ENCODE measurements at places on chromosomes 5 and 9. TPM values are rescaled to one million over a fixed set of nuclear protein-coding genes. Genes with fewer than 3 reads are reported as not detected.
A peak's percentile ranks its signal among the peaks of the same experiment; 100 is the strongest.

The SHC3 gene
- total RNA-seq: 0.63 TPM

GRCh38 chr5:136840601-136841000, 475.3 kb upstream of the TRPC7 start:
- no peak for DNase-seq

DNA sequence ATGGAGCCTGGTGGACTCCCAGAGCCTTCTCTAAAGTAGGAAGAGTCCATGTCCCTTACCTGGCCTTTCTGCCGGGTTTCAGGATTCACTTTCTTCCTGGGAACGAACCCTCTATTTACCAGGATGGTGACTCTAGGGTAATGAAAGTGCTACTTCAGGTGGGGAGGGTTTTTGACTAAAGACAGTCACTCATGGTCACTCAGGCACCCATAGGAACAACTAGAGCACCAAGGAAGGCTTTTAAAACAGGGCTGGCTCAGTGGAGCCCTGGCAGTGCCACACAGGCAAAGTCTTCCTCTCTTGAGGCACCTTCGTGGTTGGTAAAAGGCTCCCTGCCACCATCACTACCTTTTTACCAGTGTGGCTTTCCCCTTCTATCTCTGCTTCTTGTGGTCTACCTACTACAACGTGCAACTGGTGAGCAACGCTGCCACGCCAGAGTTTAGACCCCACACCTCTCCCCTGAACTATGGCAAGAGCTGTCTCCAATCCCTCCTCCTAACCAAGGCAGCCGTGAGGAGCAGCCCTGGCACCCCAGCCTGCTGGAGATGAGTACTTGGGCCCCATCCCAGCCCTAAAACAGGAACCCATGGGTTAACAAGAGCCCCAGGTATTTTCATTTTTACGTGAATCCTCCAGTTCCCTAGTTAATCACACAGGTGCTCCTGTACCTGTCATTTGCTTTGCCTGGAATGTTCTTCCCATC, 3.5 kb downstream of the SURF1 start:
- no peak for DNase-seq

DNA sequence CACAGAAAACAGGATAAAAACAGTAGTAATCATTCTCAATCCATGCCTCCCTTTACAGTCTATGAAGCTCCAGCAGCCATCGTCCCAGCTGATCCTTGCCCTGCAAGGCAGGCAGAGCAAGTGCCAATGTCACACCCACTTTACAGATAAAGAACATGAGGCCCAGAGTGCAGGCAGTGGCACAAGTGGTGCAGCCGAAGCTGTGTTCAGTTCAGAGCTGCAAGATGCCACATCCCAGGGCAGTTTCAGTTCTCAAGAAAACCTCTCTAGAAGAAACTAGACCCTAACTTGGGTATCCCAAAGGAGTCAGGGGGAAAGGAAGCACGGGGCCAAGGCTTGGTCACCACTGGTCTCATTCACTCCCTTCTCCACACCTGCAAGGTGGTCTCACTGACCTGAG, 34.6 kb upstream of the CPLX2 start:
- no peak for DNase-seq

DNA sequence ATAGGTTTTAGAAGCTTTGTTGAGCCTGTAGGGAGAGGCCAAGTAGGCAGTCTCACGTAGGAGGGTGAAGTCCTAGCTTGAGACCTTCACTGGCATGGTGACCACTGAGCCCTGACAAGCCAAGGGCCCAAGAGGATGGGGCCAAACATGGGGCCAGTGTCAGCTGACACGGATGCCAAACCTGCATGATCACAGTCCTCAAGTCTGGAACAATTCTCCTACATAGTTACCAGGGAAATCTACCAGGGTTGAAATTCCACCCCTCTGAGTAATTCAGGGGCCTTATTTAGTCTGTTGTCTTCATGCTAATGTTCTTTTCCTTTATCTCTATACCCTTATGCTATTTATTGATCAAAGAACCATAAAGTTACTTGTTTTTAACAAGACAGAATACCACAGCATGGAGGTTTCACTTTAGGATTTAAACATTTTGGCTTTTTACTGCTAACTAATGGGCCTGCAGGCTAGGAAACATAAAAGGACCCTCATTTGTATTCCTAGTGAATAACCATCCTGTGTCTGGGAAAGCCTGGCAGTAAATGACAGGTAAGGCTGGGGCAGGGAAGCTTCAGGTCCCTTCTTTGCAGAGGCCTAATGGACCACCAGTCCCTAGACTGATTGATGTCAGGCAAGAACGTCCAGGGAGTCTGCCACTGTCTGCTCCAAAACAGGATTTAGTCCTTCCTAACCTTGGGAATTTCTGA, 140.8 kb downstream of the FGF1 start:
- peak; percentile 42 for DNase-seq

DNA sequence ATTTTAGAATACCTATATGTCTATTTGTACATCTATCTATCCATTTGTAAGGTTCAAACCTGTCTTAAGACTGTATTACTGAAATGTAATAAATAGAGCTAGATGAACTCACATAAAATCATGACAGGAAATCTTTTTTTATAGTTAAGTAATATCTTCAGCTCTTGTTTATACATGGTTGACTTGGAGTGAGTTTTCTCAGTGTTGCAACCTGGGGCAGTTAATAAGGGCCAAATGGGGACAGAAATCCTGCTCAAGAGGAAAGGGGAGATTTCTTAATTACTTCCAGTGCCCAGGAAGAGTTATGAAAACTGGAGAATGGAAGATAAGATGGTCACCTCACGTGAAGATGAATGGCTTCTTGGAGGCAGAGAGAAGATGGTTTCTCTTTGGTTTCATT, 265.1 kb upstream of the FBXL7 start:
- no peak for DNase-seq

- no peak for DNase-seq
Measured at GRCh38 chr5:56507351-56507930, 274.3 kb upstream of the ANKRD55 start.

The MUSK gene
- not detected for total RNA-seq

DNA sequence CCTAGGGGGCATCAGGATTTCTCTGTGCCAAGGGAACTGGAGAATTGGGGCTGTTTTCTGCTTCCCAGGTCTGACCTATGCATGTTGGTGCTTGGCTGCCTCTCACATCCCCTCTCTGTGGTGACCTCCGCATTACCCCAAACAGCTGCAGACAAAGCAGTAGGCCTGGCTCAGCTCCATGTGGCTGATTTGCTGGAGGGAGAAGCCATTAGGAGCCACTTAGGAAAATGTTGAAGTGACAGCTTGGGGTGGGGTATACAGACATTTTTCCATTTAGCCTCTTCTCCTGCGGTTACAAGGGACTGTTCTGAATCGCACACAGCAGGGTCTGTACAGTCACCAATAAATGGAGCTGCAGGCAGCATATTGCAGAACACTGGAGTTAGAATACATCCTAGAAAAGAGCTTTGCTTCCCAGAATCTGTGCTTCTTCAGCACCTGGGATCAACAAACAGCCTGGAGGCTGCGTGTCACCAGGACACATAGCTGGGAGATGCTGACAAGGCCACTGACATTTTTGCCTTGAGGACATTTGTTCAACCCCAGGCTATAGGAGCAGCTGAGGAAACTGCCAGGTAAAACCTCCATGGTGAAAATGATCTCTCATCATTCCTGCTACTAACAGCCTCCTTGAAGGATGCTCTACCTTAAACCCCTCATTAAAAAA, 335.3 kb downstream of the DIRAS2 start:
- DNase-seq: no peak

DNA sequence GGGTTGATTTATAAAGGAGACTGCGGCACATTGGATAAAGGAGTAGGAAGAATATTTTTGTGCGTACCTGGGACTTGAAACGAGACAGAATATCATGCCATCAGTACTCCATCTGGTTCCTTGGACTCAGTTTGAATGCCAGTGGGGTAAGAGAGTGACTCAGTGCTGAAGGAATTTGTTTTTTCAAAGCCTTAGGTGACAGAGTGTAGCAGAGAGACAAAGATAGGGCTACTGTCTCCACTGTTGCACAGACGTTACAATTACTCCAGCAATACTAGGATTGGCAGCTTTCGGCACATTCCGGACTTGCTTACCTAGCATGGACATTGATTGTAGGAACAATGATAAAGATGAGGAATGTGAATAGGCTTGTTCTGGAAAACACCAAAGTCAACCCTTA, 250.7 kb downstream of the KCTD16 start:
- peak; percentile 20 for DNase-seq

DNA sequence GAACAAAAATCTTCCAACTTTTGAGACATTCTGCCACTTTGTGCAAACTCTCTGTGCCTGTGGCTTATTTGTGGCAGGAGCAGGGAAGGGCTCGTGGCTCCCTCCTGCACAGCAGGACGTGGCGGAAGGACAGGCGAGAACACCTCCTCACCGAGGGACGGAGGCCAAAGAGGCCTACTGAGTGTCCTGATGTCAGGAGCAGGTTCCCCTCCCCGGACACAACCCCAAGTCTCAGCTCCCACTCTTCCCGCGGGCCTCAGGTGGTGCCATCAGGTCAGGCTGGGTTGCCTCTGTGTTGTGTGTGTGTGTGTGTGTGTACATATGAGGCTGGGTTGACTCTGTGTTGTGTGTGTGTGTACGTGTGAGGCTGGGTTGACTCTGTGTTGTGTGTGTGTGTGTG, 136.8 kb upstream of the LPCAT1 start:
- DNase-seq: no peak

DNA sequence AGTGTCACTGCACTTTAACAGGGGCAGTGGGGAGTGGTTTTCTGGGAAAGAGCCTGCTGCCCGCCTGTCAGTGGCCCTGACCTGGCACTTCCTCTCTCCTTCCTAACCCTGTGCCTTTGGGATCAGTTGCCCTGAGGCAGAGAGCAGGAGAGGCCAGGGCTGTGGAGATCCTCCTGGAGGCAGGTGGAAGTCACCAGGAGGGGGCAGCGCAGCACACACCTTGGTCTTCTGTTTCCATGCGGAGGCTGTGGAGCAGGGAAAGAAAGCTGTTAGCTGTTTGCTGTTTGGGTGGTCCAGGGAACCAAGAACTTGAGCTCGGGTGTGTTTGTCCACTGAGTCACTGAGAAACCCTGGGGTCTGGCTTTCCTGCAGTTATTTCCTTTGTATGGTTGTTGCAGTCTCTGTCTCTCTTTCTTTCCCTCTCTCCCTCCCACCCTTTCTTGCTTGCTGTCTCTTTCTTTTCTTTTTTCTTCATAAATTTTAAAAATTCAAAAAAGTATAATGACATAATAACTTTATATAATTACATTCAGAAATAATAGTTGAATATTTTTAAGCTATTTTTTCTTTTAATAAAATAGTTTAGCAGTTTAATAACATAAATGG, 28.1 kb downstream of the NTRK2 start:
- DNase-seq: peak; percentile 68

DNA sequence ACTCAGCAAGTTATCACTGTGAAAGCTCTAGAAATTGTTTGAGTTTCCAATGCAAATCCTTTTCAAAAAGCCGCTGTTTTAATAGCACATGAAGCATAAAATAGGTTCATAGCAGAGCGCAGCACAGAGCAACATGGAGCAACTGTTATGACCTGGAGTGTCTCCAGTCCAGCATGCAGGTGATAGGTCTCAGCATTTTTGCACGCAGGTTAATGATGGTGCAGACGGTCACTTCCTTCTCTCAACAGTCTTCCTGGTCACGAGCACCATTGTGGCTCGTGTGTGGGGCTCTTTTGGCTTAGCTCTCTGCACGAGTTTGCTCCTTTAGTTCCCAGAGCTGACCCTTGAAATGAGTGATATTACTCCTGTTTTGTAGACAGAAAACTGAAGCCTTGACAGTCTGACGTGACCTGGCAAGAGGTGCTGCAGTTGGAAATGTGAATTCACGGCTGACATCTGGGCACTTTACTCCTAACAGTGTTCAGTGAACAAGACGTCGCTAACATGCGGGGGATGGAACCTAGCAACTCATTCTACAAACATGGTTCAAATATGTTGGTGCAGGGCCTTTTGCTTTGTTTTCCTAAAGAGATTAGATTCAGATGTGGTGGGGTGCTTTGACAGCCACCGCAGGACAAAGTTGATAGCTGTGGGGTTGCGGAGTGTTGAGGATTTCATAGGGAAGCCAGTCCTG, 10.0 kb downstream of the TENT4A start:
- no peak for DNase-seq

The SPATA31A3 gene
- total RNA-seq: not detected
